ENCODE measurements at places on chromosomes 4 and X. TPM values are rescaled to one million over a fixed set of nuclear protein-coding genes. Genes with fewer than 3 reads are reported as not detected.

Gene COX7B2
- not detected for polyA plus RNA-seq

Gene UVSSA
- polyA plus RNA-seq, result 9.5 TPM

Gene SERTM2
- polyA plus RNA-seq, result not detected

Gene PCSK1N
- 0.51 TPM for polyA plus RNA-seq

Gene NDST3
- polyA plus RNA-seq, result not detected

Gene FGFBP2
- polyA plus RNA-seq, result 13.2 TPM

Gene SPARCL1
- polyA plus RNA-seq, result not detected

Gene FRG2
- not detected for polyA plus RNA-seq

Gene BMP3
- 0.05 TPM for polyA plus RNA-seq

Gene SPANXC
- polyA plus RNA-seq, result not detected

Gene FATE1
- not detected for polyA plus RNA-seq

Gene KCNE5
- not detected for polyA plus RNA-seq

Gene UPF3B
- polyA plus RNA-seq, result 12.4 TPM

All from IgD-negative memory B cell (primary cell).